ENCODE measurements at places on chromosomes 2 and 18.

- DNase-seq, result no peak
Observed at GRCh38 chr2:217291259-217291658, 431.4 kb upstream of the TNP1 start.

DNA sequence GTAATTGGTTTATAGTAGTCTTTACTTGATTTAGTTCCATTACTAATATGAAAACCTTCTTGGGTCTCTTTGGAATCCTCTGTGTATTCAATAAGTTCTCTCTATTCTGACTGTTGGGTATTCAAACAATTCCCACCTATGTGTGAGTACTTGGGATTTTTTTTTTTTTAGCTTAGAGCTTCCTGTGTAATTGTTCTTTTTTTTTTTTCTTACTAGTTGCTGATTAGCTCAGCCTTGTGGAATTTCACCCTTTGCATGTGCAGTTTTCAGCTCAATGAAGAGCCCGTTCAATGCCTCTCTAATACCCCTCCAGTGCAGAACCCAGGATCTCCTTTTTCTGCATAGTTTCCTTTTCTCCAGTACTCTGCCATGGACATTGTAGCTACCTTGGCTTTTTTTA, 339.1 kb upstream of the GALNT5 start:
- no peak for DNase-seq

DNA sequence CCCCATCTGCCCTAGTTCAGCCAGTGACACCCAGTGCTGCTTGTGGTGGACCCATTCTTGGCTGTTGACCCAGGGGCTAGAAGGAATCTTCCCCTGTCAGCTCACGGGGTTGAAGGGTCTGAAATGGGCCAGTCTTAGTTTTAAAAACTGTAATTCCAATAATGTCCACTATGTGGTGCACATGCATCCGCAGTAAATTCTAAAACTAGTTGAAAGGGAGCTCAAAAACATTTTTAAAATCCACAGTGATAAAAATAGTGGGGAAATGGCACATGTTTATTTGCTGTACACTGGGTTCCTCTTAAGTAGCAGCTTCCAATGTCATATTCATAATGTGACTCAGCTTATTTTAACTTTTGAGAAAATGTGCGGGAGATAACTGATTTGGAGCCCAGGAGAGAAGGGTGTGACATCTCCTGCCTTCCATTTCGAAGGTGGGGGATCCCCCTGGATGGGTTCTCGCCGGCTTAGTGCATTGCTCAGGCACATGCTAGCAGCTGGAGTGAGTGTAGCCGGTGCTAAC, 32.8 kb downstream of the GRHL1 start:
- DNase-seq, result peak; percentile 22

- no peak for DNase-seq
Observed at GRCh38 chr2:239947729-239948045, 77.5 kb downstream of the NDUFA10 start.

- no peak for DNase-seq
Observed at GRCh38 chr18:37787452-37787851, 221.9 kb upstream of the CELF4 start.

DNA sequence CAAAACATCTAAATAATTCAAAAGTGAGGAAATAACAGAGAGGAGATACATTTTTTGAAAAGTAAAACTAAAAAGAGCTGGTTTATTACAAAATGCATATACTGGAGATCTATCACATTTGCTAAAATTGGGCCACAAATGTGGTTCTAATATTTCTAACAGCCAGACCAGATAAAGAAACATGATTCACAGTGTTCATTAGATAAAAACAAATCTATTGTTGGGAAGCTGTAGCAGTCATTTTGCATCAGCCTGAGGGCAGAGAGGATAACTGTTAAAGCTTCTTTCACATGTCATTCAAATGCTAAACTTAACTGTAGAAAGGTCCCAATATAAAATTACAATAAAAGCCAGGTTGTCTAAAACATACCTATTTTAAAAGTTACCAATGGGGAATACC, 148.3 kb downstream of the GULP1 start:
- DNase-seq, result no peak

- no peak for DNase-seq
Observed at GRCh38 chr2:47269316-47270232, 114.5 kb upstream of the STPG4 start.

DNA sequence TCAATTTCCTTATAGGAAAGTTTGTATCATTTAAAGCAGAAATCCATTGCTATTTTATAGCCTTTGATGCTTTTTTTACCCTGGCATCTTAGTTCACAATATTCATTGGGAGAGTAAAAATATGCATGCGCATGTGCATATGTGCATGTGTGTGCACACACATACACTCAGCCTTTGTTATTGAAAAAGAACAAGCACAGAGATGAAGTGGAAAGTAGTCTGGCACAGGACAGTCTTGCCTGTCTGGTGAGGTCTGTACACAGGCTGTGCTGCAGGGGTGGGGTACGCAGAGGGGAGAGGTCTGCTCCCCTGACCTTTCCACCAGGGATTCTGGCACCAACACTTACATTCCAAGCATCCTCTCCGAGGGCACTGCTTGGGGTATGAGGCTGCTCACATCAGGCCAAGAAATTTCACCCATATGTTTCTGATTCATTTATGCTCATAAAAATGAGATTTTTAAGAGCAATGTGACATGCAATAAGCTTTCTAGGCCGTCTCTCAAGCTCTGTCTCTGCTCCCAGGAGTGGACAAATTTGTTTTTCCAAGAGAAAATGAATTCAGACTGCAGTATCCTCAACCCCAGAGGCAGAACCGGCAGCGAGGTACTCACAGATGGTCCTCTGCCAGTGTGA, 237.2 kb downstream of the INSIG2 start:
- no peak for DNase-seq

- no peak for DNase-seq
Observed at GRCh38 chr2:198720266-198720665, 737.5 kb downstream of the SATB2 start.

DNA sequence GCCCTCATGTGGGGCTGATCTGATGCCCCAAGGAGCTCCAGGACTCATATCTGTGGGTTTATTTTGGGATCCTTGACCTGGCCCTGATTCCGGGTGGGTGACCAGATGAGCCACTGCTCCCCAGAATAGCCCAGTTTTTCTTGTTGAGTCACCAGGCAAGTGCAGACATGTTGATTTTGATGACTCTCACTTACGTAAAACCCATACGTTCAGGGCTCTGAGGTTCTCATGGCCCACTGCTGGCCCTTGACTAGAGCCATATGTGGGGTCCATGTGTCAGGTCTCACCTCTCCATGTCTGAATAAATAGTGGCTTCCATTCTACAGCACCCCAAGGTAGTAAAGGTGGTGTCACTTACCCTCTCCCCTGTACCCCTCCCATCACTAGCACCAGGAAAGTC, 41.9 kb downstream of the CDC42EP3 start:
- DNase-seq, result no peak

GRCh38 chr2:180905461-180905860, 74.9 kb upstream of the UBE2E3 start:
- no peak for DNase-seq

DNA sequence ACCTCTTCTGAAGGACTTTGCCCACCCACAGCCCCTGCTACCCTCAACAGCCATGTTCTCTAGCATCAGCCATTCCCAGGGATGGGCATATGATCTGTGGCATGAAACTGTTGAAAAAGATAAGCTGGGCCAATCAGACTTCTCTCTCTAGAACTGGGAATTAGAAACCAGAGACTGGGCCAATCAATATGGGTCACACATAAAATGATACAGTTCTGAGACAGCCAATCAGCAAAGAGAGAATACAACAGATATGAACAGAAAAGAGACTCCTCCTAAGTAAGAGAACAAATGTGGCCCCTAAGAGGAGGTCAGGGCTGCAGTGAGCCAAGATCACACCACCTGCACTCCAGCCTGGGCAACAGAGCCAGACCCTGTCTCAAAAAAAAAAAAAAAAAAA, 2.1 kb downstream of the KIDINS220 start:
- DNase-seq, result no peak

DNA sequence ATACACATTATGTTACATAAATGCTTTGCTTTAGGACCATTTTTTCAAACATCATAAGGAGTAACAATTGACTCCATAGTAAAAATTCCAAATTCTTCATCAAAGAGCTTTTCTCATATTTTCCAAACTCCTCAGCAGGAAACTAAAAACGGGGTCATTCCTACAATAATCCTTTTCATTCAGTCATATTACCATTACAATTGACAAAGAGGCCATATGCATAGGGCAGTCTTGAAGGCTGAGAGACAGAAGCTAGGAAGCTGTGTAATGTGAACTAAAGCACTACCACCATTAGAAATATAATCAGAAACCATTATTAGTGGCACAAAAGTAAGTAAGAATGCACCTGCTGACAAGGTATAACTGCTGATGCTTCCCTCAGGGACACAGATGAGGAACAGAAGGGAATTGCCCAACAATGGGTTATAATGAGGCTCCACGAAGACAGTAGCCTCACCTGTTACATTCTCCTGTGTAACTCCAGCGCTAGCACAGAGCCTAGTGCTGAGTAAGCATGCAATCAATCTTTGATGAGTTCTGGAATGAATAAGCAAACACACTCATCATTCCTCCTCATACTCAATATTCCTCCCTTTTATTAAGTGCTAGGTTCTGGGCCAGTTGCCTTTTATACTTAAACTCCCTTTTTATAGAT, 942.3 kb downstream of the CPS1 start:
- no peak for DNase-seq

DNA sequence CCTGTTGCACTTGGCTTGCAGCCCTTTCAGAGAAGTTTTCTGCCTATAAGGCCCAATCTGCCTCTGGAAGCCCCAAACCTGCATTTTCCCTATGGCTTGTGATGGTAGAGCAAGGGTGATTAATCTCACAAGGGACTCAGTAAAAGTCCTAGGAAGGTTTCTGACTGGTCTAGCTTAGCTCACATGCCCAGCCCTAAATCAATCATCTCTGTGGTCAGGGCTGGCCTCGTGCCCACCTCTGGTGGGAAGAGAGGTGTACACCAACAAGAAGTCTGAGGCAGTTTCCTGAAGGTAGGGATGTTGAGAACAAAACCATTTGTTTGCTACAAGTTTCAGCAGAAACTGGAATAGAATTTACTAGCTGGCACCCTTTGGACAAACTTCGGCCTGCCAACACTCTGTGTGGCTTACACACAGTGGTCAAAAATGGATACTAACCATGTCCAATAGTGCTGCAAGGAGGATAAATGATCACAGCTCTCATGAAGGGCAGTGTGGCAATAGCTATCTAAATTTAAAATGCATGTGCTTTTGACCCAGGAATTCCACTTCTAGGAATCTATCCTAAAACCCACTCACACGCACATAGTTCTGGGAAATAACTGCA, 96.4 kb downstream of the EN1 start:
- no peak for DNase-seq

DNA sequence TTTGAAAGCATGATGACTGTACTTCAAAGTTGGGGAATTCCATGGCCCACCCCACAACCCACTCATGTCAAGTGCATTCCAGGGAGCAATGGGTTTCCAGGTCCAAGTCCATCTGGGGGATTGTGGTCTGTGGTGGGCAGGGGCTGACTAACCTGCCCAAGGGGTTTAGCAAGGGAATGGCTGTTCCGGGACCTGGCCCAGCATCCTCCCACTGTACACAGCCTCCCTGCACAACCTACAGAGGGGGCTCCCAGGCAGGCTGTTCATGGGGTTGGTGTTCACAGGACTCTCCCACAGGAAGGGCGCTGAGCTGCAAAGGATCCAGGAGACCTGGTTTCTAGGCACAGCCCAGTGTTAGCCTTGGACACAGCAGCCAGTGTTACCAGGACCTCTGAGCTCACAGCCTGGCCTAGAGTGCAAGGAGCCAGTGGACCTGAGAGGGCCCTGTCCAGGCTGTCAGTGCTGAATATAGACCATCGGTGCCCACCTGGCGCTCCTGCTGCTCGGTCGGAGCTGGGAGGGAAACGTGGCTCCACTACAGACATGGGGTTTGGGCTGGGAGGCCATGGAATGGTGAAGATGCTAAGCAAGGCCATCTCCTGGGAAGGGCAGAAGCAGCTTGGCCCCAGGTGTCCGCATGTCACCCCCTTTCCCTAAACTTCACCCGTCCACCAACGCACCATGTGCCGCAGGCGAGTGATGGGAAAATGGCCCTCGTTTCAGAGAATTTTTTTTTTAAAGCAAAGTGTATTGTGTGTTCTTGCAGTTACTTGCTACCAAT, 317.2 kb downstream of the GBX2 start:
- DNase-seq, result no peak

DNA sequence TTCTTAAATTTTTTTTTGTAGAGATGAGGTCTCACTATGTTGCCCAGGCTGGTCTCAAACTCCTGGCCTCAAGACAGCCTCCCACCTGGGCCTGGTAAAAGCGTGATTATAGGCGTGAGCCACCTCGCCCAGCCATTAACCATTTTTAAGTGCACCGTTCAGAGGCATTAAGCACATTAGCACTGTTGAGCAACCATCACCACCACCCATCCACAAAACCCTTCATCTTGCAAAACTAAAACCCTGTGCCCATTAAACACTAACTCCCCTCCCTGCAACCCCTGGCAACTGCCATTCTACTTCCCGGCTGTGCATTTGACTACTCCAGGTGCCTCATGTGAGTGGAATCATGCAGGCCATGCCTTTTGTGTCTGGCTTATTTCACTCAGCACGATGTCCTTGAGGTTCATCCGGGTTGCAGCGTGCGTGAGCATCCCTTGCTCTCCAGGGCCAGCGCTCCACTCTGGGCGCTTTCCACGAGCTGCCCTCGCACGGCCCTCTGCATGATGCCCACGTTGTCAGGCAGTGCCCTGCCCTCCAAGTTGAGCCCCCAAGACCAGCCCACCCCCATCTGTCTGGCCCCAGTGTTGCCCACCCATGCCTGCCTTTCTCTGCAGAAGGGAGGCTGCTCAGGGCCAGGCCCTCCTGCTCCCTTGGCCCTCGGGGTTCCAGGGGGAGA, 63.0 kb upstream of the GLI2 start:
- no peak for DNase-seq

- no peak for DNase-seq
Observed at GRCh38 chr2:213150315-213151097, 906 bp downstream of the IKZF2 start.

DNA sequence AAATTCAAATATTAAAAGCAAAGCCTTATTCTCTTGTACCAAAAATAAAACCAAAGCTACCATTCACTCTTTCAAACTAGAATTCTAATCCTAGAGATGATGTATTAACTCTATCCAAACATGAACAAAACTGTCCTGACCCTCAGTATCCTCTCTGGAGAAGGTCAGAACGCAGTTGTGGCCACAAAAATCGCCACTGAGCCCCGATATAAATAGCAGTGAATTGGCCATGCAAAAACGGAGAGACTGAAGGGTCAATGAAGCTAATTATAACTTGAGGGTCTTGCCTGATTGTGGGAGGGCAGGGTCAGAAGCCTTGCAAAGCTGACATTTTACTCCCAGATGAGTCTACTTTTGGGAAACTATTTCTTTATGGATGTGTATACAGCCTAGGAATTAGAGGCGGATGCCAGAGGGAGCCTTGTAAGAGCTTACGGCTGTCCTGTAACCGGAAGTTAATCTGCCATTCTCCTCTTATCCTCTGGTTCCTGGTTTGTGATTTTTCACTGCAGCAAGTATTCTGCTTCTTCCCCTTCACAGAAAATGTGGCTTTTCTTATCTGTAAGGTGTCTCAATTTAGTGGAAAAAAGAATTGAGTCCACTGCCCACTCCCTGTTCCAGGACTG, 28.1 kb downstream of the CAVIN2 start:
- no peak for DNase-seq

GRCh38 chr18:74278058-74278457, 13.7 kb downstream of the CYB5A start:
- DNase-seq, result no peak
